Lower leg skin (tissue), 4 donors: ENCODE measurements at places on chromosomes 6 and 20. TPM values are rescaled to one million over a fixed set of nuclear protein-coding genes. Genes with fewer than 3 reads are reported as not detected.

DDO gene
- total RNA-seq = 0.17 TPM

DNA sequence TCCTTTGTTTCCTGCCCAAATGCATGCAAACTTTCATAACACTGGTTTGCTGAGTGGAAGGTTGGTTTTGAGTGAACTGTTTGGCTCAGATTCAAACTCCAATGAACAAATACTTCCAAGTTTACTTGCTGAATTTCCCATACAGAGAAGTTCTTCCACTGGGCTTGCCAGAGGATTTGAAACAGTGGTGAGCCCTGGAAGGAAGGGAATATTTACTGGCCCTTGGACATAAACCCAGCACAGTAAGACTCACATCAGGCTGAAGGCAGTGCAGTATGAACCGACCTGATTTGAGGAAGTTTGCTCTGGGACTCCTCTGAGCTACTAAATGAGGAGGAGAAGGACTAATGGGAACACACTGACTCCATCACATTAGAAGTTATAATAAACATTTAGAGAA lies 3.8 kb downstream of the TRAF3IP2 start:
- peak; percentile 74 for DNase-seq

DNA sequence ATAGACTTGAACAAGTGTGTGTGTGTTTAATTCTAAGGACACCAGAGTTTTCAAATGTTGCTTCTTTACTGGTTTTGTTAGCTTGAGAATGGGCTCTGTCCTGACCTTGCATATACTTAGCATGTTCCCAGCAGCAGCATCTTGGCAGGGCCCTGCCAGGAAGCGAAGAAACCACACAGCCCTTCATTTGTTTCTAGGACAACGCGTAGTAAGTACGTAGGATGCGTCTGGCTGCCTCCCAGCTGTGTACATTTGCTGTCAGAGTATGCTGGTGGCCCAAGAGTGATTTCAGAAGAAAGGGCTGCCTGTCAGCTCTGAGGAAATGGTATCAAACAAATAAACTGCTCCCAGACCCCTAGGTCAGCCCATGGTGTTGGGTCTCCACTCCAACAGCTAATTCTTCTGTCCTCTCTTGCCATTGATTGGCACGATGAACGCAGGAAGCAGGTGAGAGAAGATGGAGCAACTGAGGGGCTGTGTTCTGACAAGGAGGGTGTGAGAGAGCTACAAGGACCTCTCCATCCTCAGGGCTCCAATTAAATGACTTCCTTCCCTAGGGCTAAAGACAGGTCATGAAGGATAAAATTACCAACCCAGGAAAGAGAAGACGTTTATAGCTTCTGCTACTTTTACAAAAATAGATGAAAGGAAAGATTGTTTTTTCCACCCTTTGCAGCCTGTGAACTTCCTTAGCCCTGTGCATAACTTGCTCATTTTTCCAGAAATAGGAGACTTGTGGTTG lies 55.9 kb upstream of the HDDC2 start:
- DNase-seq = no peak

OLIG3 gene
- not detected for total RNA-seq

LGSN gene
- total RNA-seq = not detected

- DNase-seq = no peak
These were observed 25.8 kb downstream of the BHLHE23 start for GRCh38 chr20:62980970-62981369.

GRCh38 chr6:139643986-139644385 lies 269.5 kb upstream of the CITED2 start:
- DNase-seq = no peak

- DNase-seq = no peak
These were observed 3.2 kb upstream of the DYNLRB1 start for GRCh38 chr20:34512955-34513419.

GLP1R gene
- total RNA-seq = not detected

GRCh38 chr6:127190552-127190951 lies 72.1 kb downstream of the RSPO3 start:
- no peak for DNase-seq

MAP3K5 gene
- 32.4 TPM for total RNA-seq

GRCh38 chr20:33387177-33387576 lies 14.1 kb downstream of the CDK5RAP1 start:
- no peak for DNase-seq

MOG gene
- not detected for total RNA-seq

DNA sequence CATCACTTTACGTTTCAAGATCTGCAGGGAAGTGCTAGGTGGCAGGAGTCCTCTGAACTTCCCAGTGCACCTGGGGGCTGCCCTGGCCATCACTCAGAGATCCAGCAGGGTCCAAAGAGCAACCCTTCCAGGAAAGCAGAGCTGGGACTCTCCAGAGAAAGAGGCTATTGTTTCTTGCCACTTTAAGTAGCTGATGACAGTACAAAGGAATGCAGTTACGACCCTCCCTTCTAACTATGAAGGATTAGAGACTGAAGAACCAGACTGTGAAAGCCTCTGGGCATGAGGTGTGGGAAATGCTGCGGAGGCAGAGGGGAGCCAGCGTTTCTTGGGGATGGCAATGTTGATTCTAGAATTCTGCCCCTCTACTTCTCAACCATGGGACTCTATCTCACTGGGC lies 189.1 kb upstream of the SUPT3H start:
- no peak for DNase-seq

DNA sequence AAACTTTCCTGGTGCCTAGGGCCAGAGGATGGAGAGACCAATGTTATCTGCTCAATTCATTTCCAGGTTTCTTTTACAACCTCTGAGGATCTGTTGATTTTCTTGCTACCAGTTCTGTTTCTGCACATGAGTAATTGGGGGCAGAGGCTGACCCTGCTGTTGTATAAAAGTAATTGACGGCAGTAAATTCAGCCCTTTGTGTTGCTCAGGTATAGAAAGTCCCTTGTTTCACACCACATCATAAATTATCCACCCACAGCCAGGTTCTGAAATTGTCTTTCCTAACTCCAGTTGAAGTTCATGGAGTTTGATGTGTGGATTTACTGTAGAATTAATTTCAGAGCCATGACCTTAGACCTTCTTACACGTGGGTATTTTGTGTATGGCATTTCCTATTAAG lies 107.4 kb upstream of the GRIK2 start:
- DNase-seq = no peak

- DNase-seq = no peak
These were observed 155.3 kb downstream of the PLCB1 start for GRCh38 chr20:8287340-8287739.

DNA sequence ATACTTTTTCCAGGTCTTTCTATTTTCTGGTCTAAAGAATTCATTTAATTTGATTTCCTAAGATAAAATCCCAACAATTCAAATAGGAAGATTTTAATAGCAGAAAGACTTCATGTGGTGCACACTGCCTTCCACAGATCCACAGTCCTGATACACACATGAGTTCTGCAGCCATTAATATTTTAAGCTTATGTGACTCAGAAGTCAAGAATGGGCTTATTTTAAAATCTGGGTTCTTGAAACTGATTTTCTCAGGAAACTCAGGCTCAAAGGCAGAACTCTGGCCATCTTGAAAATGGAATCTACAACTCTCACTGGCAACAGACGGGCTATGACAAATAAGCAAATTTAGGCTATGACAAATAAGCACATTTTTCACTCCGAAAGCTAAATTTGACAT lies 88.2 kb downstream of the COL12A1 start:
- DNase-seq = no peak

- DNase-seq = no peak
These were observed 23.1 kb upstream of the MICB start for GRCh38 chr6:31474871-31475286.

- no peak for DNase-seq
These were observed 1286.9 kb downstream of the GRIK2 start for GRCh38 chr6:102680413-102680812.

GRCh38 chr20:2815242-2815900 lies 584 bp downstream of the C20orf141 start:
- DNase-seq = peak; percentile 71

NAPB gene
- total RNA-seq = 7.9 TPM

VGLL2 gene
- not detected for total RNA-seq

GRCh38 chr6:132304891-132305305 lies 96.4 kb downstream of the MOXD1 start:
- DNase-seq = no peak

MYLK4 gene
- 2.2 TPM for total RNA-seq

BPIFB3 gene
- total RNA-seq = not detected

GRCh38 chr6:155426408-155426945 lies 29.2 kb downstream of the NOX3 start:
- DNase-seq = no peak

KIF25 gene
- total RNA-seq = not detected
